CD4-positive, alpha-beta memory T cell (primary cell): ENCODE measurements at places on chromosomes 6 and 20. TPM values are rescaled to one million over a fixed set of nuclear protein-coding genes. Genes with fewer than 3 reads are reported as not detected.

GJA10 gene
- not detected for total RNA-seq

GRCh38 chr6:136599329-136600011, 49.2 kb upstream of the MAP7 start:
- H3K27ac ChIP-seq, result no peak overlapping the region
- no peaks in the 10 kb centered on the region for H3K27me3 ChIP-seq
- H3K4me1 ChIP-seq, result peaks cover 10% of the 10 kb centered on the region

GRCh38 chr20:52780462-52780861, 191.7 kb upstream of the TSHZ2 start:
- no peaks in the 10 kb centered on the region for H3K27me3 ChIP-seq
- no peaks in the 10 kb centered on the region for H3K36me3 ChIP-seq
- no peak for DNase-seq
- no peak overlapping the region for H3K4me3 ChIP-seq

SLC22A2 gene
- not detected for total RNA-seq

DNA sequence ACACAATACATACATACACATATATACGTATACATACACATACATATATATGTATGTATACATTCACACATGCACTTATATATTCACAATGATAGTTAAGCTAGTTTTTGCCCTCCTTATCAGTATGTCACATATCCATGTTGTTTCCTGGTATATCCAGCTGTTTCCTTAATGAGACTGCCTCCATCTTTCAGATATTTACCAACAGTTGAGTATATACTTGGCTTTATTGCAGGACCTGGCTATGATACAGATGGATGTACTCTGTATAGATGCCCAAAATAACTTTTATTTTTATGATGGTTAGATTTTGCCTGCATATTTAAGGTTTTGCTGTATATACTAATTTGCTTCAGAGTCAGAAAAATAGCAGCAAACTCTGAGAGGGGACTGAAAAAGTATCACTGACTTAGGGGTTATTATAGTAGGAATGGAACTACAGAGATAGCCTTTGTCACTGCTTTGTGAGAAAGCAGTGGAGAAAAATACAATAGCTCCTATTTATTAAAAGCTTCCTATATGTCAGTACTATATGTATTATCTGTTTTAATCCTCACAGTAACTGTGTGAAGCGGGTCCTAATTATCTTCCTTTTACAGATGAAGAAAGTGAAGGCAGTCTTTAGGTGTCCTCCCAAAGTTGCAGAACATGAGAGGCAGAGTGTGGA, 35.5 kb downstream of the CARMIL1 start:
- H3K27me3 ChIP-seq, result no peaks in the 10 kb centered on the region
- no peaks in the 10 kb centered on the region for H3K36me3 ChIP-seq
- no peak overlapping the region for H3K27ac ChIP-seq
- H3K4me1 ChIP-seq, result no peaks in the 10 kb centered on the region

DNA sequence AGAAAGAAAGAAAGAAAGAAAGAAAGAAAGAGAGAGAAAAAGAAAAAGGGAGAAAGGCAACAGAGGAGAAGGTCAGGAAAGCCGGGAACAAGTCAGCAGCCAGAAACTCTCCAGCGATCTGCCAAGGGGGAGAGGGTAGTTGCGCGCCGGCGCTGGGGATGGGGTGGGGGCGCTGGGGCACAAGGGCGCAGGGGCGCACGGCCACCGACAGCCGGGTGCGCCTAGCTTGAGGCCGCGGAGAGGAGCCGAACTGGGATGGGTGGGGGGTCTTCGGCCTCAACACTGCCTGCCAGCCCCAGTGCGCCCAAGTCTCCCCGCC, 533 bp upstream of the RSPO3 start:
- no peaks in the 10 kb centered on the region for H3K36me3 ChIP-seq
- H3K4me1 ChIP-seq, result peaks cover 14% of the 10 kb centered on the region
- peaks cover 16% of the 10 kb centered on the region for H3K27me3 ChIP-seq
- no peak overlapping the region for H3K27ac ChIP-seq
- DNase-seq, result no peak

GRCh38 chr20:9831032-9831431, 7.8 kb downstream of the PAK5 start:
- H3K27me3 ChIP-seq, result no peaks in the 10 kb centered on the region
- no peak for DNase-seq
- H3K36me3 ChIP-seq, result no peaks in the 10 kb centered on the region
- no peaks in the 10 kb centered on the region for H3K4me1 ChIP-seq

DNA sequence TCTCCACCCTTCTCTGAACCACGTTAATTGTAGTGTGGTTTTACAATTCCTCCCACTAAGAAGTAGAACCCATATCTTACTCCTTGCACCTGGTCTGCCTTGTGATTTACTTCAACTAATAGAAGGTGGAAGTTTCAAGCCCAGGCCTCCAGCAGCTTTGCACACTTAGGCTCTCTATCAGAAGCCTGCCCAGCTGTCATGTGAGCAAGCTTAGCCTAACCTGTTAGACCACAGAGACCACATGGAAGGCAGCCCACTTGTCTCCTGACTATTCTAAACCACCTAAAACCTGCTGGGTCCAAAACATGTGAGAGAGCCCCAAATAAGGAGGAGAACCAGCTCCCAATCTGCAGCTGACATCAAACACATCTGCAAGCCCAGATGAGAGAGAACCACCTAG, 127.6 kb upstream of the BTBD3 start:
- no peaks in the 10 kb centered on the region for H3K27me3 ChIP-seq
- no peaks in the 10 kb centered on the region for H3K36me3 ChIP-seq
- DNase-seq, result no peak
- H3K4me3 ChIP-seq, result no peak overlapping the region

ADRM1 gene
- 62.2 TPM for total RNA-seq

GRCh38 chr6:34074064-34074742, 71.7 kb downstream of the GRM4 start:
- H3K4me1 ChIP-seq, result no peaks in the 10 kb centered on the region
- H3K4me3 ChIP-seq, result no peak overlapping the region
- no peak for DNase-seq
- no peaks in the 10 kb centered on the region for H3K27me3 ChIP-seq
- no peaks in the 10 kb centered on the region for H3K36me3 ChIP-seq

DNA sequence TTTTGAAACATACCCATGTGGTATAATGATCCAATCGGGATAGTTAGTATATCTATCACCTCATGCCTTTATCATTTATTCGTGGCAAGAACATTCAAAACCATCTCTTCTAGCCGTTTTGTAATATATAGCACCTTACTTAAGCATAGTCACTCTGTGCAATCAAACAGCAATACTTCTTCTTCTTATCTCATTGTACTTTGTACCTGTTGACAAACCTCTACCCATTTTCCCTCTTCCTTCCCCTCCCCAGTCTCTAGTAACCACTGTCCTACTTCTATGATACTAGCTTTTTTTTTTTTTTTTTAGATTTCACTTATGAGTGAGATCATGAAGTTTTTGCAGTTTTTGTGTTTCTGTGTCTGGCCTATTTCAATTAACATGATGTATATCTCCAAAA, 296.7 kb downstream of the EYS start:
- H3K4me3 ChIP-seq, result no peak overlapping the region
- no peaks in the 10 kb centered on the region for H3K36me3 ChIP-seq
- H3K27ac ChIP-seq, result no peak overlapping the region
- DNase-seq, result no peak
- no peaks in the 10 kb centered on the region for H3K27me3 ChIP-seq
- no peaks in the 10 kb centered on the region for H3K4me1 ChIP-seq
